ENCODE measurements at places on chromosomes 5 and 9. TPM values are rescaled to one million over a fixed set of nuclear protein-coding genes. Genes with fewer than 3 reads are reported as not detected.
A peak's percentile ranks its signal among the peaks of the same experiment; 100 is the strongest.

GRCh38 chr5:94777056-94777880 lies 158.8 kb downstream of the SLF1 start:
- DNase-seq: no peak

Gene RANBP3L
- 0.49 TPM for total RNA-seq

GRCh38 chr9:79572032-79572607 lies 355 bp downstream of the TLE4 start:
- DNase-seq: no peak

DNA sequence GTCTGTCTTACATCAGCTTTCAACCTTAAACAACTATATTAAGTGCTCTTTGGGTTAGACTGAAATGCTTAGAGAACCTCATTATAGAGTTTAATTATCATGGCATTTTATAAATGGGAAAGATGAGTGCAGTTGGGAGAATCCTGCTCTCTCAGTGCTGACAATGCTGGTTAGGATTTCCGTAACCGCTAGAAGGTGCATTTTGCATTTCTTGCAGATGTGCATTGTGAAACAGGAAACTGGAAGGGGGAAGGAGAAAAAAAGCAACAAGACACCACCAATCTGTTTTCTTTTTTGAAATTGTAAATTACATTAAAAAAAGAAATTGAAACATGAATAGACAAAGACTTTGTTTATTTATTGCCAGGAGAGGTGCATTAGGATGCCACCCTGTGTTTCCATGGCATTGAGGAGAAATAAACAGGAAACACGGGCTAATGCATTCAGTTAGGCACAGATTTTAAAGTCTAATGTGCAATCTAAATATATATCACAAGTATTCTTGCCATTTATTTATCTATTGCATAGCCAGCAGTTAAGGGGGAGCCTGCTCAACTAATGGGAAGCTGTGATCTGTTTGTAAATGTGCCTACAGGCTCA lies 478.9 kb downstream of the PSAT1 start:
- DNase-seq: no peak

Gene MED10
- total RNA-seq: 28.9 TPM

GRCh38 chr5:54133917-54134316 lies 176.5 kb downstream of the ARL15 start:
- no peak for DNase-seq

- no peak for DNase-seq
Measured at GRCh38 chr5:149799119-149799623, 69.1 kb downstream of the PPARGC1B start.

Gene HTR4
- 0.22 TPM for total RNA-seq

- DNase-seq: no peak
Measured at GRCh38 chr5:152900332-152900731, 495.3 kb upstream of the NMUR2 start.

- DNase-seq: no peak
Measured at GRCh38 chr9:78697618-78698017, 400.7 kb downstream of the PSAT1 start.

DNA sequence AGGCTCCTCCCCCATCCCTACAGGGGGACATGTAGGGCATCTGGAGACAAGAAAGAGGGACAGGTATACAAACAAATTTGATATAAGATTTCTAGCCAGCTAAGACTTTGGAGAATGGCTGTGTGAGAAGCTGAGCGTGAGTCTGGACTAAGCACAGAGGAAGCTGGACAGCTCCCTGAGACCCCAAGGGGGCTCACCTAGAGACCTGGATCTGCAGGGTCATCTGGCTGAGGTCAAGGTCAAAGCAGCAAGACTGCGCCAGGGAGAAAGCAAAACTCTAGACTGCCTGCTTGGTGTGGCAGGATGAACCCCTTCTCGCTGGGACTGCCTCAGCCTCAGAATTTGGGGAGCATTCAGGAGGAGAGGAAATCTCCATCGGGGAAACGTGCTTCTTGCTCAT lies 8.0 kb upstream of the GSN start:
- no peak for DNase-seq

Gene CNTNAP3
- 7.4 TPM for total RNA-seq

Gene INIP
- total RNA-seq: 17.0 TPM

DNA sequence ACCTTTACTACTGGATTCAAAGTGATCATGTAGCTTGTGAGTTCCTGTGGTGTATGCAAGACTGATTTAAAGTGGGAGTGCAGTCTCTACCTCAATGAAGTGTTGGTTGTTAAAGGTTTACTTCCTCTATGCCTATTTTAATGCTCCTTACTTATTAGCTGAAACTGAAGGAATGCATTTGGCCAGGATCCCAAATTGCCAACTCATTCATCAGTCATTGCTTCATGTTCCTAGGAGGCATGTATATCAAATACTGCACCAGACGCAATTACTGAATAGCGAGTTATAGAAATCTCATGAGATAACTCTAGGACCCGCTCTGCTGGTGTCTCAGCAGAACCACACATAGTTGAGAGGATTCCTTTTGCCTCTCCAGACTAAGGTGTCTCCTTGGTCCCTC lies 143.0 kb upstream of the RPS23 start:
- no peak for DNase-seq

- no peak for DNase-seq
Measured at GRCh38 chr5:145960848-145961600, 24.6 kb downstream of the SH3RF2 start.

GRCh38 chr5:131539251-131539650 lies 95.8 kb downstream of the RAPGEF6 start:
- no peak for DNase-seq

GRCh38 chr5:55429613-55430253 lies 105.0 kb downstream of the PLPP1 start:
- DNase-seq: no peak

DNA sequence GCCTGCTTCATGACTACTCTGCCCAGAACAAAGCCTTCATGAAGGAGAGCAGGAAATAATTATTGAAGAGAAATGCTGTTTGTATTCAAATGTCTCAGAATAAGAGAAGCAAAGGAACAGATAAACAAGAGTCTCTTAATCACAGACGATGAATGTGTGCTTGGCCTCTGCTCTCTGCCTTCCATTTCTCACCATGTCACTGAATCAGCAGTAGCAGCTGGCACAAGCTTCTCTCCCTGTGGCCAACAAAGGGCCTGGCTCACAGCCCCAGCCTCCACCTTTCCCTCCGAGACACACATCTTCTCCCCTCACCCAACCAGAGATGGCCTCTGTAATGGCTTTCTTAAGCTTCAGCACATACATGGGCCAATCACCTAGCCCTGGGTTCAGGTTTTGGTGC lies 128.1 kb upstream of the SLIT3 start:
- DNase-seq: no peak

Gene SLC36A3
- total RNA-seq: not detected

Gene IFNA2
- not detected for total RNA-seq

Gene SLC4A9
- not detected for total RNA-seq

Gene STPG3
- total RNA-seq: 1.4 TPM

Gene CCNI2
- 0.16 TPM for total RNA-seq

Gene CA9
- 0.30 TPM for total RNA-seq

GRCh38 chr9:125889112-125889475 lies 141.9 kb downstream of the PBX3 start:
- peak; percentile 66 for DNase-seq

DNA sequence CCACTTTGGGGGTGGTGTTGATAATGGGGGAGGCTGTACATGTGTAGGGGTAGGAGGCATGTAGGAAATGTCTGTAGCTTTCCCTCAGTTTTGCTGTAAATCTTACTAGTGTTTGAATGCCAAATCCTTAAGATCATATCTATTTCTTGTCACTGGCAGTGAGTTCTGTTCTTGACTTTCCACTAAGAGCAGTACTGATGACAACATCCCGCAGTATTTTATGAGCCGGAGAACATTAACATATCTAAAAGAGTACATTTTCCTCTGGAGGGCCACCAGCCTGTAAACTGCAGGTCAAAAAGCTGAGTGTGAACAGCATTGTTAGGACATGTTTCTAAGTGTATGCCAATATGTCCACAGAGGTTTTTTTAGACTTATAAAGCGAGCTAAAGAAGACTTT lies 2.5 kb upstream of the HSPB3 start:
- DNase-seq: no peak

DNA sequence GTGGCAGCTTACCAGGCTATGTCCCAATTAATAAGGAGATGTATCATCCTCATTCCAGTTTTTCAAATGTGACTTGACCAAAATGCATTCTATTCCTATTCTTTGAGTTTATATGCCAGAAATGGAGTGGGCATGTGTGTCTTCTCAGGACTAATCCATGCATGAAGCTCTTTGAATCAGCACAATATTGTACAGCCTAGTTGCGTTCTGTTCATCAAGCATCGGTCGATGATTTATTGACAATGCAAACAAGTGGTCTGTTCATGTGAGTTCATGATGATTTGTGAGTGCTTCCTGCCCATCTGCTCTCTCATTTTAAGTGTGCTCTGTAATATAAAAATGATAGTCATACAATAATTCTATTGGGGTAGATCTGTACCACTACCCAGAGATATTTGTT lies 48.3 kb downstream of the PALM2AKAP2 start:
- no peak for DNase-seq

GRCh38 chr9:99137891-99138290 lies 33.0 kb downstream of the TGFBR1 start:
- no peak for DNase-seq

Gene LRRC70
- total RNA-seq: 1.0 TPM

Gene PCDHGA8
- 9.7 TPM for total RNA-seq

DNA sequence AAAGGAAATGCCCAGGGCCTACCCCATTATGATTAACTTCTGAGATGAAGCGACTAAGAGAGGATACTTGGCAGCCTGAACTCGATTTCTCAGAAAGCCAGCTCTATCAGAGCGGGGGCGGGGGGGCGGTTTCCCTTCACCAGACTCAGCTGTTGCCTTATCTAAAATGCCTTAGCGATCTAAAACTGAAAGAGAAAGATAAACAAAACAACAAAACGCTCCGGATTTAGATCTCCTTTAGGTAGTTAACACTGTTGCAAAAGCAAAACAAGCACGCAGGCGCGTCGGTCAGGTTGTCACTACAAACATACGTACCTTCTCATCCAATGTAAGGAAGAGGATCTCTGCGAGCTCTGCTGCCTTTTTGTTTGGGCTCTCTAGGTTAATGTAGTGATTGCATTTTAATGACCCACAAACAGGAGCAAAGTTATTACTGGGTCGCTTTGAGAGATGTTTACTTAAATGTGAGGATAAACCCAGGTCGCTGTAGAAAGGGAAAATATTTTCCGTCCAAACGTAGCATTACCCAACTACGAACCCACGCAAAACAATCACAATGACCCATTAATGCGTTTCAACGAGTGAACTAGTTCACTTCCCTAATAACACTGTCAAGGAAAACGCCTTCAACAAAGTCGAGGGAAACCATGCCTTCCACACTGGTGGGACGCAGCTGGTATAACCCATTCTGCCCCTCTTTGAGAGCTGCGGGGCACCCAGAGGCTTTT lies 982 bp downstream of the EPB41L4A start:
- DNase-seq: peak; percentile 75

DNA sequence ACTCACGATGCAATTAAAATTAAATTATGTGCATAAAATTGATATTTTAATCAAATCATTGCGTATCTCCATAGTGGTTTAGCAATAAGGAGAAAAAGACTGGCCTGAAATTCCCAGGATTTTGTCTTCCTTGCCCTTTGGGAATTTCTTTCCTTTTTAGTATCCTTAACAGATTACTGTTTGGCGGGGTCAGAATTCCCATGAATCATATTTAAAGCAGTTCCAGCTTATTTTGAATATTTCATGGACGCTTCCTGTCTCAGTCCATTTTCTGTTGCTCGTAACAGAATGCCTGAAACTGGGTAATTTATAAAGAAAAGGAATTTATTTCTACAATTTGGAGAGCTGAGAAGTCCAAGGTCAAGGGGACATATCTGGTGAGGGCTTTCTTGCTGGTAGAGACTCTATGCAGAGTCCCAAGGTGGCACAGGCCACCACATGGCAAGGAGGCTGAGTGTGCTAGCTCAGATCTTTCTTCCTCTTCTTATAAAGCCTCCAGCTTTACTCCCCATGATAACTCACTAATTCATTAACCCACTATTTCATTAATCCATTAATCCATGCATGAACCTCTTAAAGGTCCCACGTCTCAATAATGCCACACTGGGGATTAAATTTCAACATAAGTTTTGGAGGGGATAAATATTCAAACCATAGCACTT lies 37.8 kb downstream of the CDH6 start:
- DNase-seq: no peak

GRCh38 chr9:107612136-107612535 lies 122.6 kb upstream of the KLF4 start:
- peak; percentile 90 for DNase-seq

Gene GKAP1
- total RNA-seq: 26.4 TPM

GRCh38 chr5:68565427-68565826 lies 349.9 kb downstream of the PIK3R1 start:
- no peak for DNase-seq

- DNase-seq: peak; percentile 23
Measured at GRCh38 chr5:138445547-138446271, 6.9 kb downstream of the REEP2 start.

Gene SLC2A6
- total RNA-seq: 2.7 TPM

Gene PCDHB16
- total RNA-seq: 2.5 TPM

GRCh38 chr5:144712090-144712489 lies 541.4 kb downstream of the KCTD16 start:
- DNase-seq: no peak

All from Right ventricle myocardium inferior (tissue), 1 donor.